ENCODE measurements at places on chromosomes 2 and 18. TPM values are rescaled to one million over a fixed set of nuclear protein-coding genes. Genes with fewer than 3 reads are reported as not detected.

DNA sequence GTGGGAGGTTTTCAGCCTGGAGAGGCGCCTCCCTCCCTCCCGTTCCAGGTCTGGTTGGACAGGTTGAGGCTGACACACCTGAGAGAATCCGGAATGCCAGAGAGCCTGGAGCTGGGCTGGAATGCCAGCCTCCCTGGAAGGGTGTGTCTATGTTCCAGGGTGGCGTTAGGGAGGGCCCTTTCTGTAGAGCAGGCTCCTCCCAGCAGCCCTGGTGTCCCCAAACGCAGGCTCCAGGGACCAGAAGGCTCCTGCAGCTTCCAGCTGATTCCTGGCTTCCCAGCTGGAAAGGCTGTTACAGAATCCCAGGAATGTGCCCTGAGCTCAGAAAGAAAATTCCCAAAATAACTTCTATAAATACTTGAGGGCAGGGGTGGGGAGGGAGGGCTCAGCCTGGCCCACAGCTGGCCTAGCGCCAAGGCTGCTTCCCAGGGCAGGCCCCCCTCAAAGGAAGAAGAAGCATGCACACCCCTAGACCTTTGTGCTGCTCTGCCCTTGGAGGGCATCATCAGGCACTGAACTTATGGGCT is 85.4 kb downstream of the STPG4 start:
- no peak for DNase-seq

KCNJ13 gene
- 2.2 TPM for polyA plus RNA-seq

DNA sequence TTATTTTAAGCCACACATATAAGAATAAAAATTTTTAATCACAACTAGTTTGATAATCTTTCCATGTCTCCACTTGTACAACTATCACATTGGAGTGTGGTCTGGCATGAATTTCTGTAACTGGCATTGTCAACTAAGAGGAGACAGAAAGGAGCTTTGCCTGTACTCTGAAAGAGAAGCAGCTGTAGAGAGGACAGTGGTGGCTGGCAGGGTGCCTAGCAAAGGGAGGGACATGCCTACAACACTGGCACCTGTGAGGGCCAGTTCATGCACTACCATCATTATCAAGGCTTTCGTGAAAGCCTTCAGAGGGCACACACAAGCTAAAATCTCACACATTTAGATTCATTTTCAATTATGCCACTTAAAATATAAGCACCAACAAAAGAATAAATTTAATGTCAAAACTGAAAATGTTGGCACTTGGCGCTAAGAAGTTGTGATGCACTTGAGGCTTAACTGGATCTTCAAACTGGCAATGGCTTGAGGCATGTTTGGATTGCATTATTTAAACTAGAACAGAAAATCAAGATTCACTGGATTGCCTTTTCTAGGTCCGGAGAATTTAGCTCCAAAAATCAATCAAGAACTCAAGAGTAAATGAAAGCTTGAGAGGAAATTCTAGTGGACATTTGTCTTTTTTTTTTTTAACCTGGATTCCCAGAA is 238.6 kb downstream of the ZNF385B start:
- DNase-seq = no peak

GRCh38 chr2:191245046-191245868 is at the start of gene MYO1B:
TSS of gene MYO1B (plus strand) at chr2:191245404. CDS start at chr2:191276896, 31,492 bp downstream.
- peak; percentile 35 for DNase-seq

GLB1L gene
- polyA plus RNA-seq = 23.0 TPM

DNA sequence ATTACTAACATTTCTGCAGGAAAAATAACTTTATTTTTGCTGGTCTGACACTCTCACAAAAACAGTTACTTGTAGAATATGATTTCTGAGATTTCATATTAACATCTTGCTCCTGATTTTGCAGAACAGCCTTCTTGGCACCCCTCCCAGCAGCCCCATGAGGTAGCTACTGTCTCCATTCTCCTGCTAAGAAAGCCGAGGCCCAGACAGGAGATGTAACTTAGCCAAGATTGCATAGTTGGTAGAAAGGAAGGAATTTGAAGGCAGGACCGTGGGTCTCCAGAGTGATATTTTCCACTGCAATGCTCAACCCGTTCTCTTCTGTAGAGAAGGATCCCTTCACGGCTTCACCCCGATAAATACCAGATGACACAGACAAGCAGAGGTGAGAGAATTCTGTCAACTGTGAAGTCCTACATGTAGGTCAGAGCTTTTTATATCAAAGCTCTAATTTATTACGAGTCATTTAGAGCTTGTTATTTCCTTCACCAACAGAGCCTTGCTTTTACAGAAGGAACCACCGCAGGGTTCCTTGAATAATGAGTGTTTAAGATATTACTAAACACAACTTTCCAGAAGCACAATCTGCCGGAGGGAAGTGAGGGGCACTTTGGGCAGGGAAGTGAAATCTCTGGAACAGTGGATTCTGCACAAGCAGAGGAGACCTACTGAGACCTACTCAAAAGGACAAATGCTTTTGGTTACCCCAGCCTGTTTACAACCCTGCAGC is 48.0 kb upstream of the MYCN start:
- DNase-seq = no peak

- DNase-seq = no peak
Observed at GRCh38 chr2:114034742-114035141, 144.9 kb downstream of the ACTR3 start.

Data from left renal pelvis (tissue), 4 donors.